ENCODE measurements at places on chromosomes 1 and 21.

DNA sequence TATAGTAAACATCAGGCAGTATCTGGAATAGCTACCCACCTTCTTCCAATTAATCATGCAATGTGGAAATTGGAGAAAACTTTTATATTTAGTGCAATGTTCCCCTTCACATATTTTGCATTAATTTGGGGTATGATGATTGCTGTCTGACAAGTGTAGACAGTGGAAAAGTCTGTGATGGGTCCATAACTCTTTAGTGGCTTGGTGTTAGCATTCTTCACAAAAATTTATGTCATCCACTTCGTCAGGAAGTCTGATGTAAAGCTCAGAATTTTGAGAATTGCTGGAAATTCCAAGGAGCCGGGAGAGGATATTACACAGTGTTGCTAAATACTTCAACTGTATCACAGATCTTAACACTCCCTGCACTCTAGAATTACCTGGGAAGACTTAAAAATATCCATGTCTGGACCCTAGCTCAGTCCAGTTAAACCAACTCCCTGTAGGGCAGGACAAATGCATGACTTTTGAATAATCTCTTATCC, 549.7 kb upstream of the PLXNA2 start:
- no peak for DNase-seq

- no peak for DNase-seq
These were observed 93.7 kb downstream of the DUSP10 start for GRCh38 chr1:221648201-221648600.

GRCh38 chr1:11207898-11208611, 18.9 kb downstream of the ANGPTL7 start:
- DNase-seq, result peak; percentile 16

- peak; percentile 97 for DNase-seq
These were observed 19.3 kb downstream of the AHCYL1 start for GRCh38 chr1:110003747-110004428.

DNA sequence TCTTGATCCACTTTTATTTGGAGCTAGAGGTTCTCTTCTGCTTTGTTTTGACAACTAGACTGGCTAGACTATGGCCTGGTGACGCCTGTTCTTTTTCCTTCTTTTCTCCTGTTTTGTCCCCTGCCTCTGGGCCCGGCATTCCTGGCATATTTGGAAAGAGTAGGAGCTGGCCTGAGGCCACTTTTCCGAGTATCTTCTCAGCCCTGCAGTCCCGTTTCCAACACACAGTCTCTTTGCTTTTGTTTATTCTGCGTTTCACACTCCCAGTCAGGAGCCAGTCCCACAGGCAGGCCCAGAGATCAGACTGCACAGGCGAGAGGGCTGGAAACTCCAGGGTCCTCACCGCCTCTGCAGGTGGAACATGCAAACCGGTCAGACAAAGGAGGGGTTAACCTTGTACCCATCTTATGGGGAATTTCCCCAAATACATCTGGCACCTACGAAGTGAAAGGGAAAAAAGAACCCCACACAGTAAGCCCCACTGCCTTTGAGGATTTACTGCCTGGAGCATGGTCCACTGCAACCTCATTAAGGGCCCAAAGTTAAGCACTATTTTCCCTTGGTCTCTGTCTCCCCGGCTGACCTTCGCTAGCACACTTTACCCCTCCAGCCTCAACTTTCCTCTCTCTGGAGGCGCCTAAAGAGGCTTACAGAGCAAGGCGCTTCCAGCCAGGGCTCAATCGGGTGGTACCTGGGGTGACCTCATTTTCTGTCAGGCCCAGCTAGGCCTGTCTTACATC, 141.1 kb downstream of the TOMM20 start:
- peak; percentile 84 for DNase-seq

- no peak for DNase-seq
These were observed 65.9 kb upstream of the FAM20B start for GRCh38 chr1:178959543-178960460.

- peak; percentile 14 for DNase-seq
These were observed 60.9 kb downstream of the IL23R start for GRCh38 chr1:67227196-67227595.

DNA sequence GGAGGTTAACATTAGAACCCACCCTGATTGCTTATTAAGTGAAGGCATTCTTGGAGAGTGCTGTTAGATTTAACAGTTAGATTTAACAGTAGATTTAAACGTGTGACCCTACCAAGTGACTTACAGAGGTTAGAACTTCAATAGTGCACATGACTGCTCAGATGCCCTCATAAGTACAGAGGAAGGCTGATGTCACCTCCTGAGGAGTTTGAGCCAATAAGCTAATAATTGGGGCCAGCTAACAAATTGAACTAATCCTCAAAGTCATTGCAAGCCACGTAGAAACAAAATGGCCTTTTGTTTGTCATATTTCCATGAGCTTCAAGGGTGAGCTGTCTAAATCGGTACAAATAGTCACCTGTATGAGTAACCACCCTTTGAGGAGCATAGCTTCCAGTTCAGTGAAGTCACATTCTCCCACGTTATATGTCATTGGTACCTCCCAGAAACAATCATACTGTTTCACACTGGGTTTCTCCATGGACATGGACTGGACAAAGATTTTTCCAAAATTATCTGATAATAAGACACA, 11.7 kb downstream of the AVPR1B start:
- no peak for DNase-seq

DNA sequence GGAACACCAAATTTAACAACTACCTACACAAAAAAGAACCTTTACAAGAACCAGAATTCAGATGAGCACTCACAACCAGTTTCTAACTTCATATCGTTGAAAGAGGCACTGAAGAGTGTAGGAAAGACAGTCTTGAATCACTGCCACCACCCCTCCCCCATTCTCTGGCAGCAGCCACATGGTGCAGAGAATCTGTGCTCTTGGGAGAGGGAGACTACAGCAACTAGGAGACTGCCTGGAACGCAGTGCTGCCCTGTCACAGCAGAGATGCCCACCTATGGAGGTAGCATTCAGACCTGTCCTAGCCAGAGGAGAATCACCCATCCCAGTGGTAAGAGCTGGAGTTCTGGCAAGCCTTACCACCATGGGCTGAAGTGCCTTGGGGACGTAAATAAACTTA, 7.3 kb downstream of the CCN1 start:
- no peak for DNase-seq

DNA sequence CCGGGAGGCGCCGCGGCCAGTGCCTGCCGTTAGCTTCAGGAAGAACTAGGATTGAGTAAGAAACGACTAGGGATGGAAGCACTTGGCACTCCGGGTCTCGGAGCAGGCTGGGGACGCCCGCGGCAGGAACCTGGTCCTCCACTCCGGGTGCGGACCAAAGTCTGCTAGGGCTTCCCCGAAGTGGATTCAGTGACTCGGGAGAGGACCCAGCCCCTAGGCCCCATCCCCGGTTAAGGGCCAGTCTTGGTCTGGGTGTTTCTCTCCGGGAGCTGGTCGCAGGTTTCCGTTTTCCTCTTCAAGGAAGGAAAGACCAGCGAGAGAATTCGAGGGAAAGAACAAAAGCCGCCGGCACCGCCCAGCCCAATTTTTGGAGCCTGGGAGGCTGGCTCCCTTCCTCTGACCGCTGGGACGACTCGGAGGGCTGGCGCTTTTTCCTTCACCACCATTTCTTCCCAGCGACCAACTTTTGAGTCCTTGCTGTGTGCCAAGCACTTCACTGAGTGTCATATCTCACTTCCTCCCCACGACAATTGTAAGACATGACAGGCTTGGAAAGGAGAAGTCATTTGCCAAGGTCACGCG, 16.8 kb upstream of the STMN1 start:
- peak; percentile 52 for DNase-seq

- no peak for DNase-seq
These were observed 194.6 kb upstream of the RRP15 start for GRCh38 chr1:218090459-218090858.

GRCh38 chr1:33979341-33979740, 115.5 kb downstream of the HMGB4 start:
- DNase-seq, result no peak

DNA sequence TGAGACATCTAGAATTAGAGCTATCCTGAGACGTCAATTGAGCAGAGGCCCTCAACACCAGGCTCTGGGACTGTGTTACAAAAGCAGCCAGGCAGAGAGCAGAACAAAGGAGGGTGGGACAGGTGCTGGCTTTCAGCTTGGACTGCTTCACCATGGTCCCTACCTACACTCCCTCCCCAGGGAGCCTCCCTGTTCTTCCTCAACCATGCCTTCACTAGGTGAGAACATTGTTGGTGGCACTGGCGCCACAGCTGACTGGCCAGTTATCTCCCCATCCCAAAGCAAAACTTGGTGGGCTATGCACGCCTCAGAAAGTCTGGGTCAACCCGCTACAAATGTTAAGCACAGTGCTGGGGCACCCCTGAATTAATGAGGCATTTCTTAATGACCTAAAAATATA, 87.8 kb downstream of the NMNAT2 start:
- no peak for DNase-seq

- no peak for DNase-seq
These were observed 189.6 kb downstream of the TGFBR3 start for GRCh38 chr1:91696321-91696720.

- DNase-seq, result peak; percentile 37
These were observed 2.0 kb downstream of the PBX1 start for GRCh38 chr1:164561007-164561406.

- no peak for DNase-seq
These were observed 38.0 kb upstream of the DESI2 start for GRCh38 chr1:244614879-244615278.

DNA sequence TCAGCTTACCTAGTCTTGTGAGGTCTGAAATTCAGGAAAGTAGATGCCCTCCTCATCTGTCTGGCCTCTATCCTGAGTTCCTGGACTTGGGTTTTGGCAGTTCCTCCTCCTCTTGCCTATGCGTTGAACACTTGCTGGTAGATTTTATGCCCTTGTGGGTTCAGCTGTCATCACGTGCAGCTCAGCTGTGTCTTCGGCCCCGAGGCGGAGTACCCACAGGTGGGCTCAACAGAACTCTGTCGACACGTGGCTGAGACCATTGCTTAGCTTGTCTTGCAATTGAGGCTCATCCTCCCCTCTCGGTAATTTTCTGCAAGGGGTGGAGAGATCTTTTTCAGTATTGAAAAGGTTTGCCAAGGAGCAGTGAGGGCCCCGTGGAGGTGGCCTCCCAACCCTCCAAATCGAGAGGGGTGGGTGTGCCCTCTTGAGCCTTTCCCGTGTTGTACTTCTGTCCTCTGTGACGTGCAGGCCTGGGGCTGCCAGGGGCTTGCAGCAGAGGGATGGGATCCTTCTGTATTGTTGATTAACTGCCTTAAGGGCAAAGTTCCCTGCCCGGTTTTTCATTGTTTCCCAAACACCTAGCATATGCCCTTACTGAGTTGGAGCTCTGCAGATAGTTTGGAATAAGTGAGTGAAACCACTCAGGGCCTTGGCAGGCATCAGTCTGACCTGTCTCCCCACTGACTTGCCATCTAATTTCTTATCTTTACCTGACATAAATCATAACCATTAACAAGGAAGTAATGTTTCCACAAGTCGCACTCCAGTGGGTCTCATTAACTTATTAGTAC, 2.9 kb downstream of the CENPS start:
- DNase-seq, result no peak

- DNase-seq, result peak; percentile 16
These were observed 109.6 kb downstream of the KCNN3 start for GRCh38 chr1:154760469-154760933.

Measured in adipocyte (in vitro differentiated cells).